Stimulated activated CD8-positive, alpha-beta memory T cell treated with anti-CD3 and anti-CD28 coated beads, Interleukin-7, amount 100 ng/mL, for 4 hours (primary cell): ENCODE measurements at places on chromosomes 11 and 22.

GRCh38 chr11:612201-612960 is 3.4 kb downstream of the IRF7 start:
- DNase-seq: no peak

GRCh38 chr11:4093519-4094347 is 866 bp upstream of the RRM1 start:
- no peak for DNase-seq

GRCh38 chr22:22590136-22590891 is 31.2 kb upstream of the PRAME start:
- DNase-seq: no peak

- DNase-seq: no peak
Observed at GRCh38 chr22:17575681-17576080, 12.4 kb downstream of the SLC25A18 start.

- DNase-seq: no peak
Observed at GRCh38 chr11:110249066-110249465, 47.3 kb downstream of the RDX start.

GRCh38 chr11:110286298-110287040 is 9.9 kb downstream of the RDX start:
- no peak for DNase-seq

- DNase-seq: no peak
Observed at GRCh38 chr11:64000740-64001483, 14.7 kb downstream of the OTUB1 start.

GRCh38 chr11:110128161-110128560 is 35.0 kb downstream of the ZC3H12C start:
- DNase-seq: no peak

GRCh38 chr11:58957922-58958321 is 18.6 kb downstream of the GLYATL1 start:
- no peak for DNase-seq

DNA sequence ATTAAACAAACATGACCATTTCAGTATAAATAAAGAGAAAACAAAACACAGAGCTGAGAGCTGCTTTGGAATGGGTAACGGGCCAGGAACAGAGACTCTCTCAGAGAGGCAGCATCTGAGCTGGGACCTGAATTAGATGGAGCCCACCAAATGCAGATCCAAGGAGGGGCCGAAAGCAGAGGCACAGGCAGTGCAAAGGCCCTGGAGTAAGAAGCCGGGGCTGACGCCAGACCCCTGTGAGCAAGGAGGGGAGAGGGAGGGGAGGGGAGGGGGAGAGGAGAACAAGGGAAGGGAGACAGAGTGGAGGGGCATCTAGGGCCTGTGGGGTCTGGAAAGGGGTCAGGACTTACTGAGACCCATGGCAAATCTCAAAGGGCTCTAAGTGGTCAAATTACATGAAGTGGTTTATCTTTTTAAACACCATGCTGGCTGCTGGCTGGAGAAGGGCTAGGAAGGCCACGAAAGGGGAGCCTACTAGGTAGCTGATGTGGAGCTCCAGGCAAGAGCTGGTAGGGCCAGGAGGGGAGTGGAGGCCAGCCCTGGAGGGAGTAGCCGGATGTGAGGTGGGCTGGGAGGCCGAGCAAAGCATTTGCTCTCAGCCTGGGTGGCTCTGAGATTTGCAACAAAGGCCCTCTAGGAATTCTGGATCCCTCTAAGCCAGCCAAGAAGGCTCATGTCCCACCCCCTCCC is 3.2 kb downstream of the OSBPL5 start:
- DNase-seq: no peak

- DNase-seq: no peak
Observed at GRCh38 chr22:20400606-20401375, 6.8 kb downstream of the ZNF74 start.
